Mesendoderm (in vitro differentiated cells): ENCODE measurements at places on chromosomes 1 and 21.

GRCh38 chr1:244271691-244272308 is 179.9 kb downstream of the ADSS2 start:
- no peak for DNase-seq

- no peak for DNase-seq
Observed at GRCh38 chr1:226589008-226589733, 40.6 kb downstream of the STUM start.

- DNase-seq, result peak; percentile 68
Observed at GRCh38 chr1:8018492-8019228, 7.4 kb downstream of the ERRFI1 start.

- peak; percentile 41 for DNase-seq
Observed at GRCh38 chr1:209823143-209824041, 4.4 kb upstream of the UTP25 start.

DNA sequence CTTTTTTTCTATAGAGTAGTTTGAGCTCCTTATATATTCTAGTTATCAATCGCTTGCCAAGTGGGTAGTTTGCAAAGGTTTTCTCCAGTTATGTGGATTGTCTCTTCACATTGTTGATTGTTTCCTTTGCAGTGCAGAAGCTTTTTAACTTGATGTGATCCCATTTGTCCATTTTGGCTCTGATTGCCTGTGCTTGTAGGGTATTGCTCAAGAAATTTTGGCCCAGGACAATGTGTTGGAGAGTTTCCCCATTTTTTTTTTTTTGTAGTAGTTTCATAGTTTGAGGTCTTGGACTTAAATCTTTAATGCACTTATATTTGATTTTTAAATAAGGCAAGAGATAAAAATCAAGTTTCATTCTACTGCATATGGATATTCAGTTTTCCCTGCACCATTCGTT is 774.8 kb upstream of the ADAMTS5 start:
- DNase-seq, result no peak

GRCh38 chr1:197481101-197481500 is 213.0 kb downstream of the CRB1 start:
- DNase-seq, result no peak

DNA sequence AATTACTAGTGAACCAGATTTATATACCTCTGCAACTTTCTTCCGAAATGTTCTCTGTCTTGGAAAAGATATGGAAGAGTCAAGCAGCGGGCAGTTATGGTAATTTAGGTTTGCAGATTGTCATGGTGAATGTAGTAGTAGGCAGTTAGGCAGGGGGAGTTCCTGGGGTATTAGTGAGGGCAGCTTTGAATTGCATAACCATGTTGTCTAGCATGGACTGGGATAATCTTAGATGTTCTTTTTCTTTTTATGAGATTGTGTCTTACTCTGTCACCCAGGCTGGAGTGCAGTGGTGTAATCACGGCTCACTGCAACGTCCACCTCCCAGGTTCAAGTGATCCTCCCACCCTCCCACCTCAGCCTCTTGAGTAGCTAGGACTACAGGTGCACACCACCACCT is 25.0 kb downstream of the MACF1 start:
- DNase-seq, result no peak

- no peak for DNase-seq
Observed at GRCh38 chr21:20373031-20373430, 625.2 kb upstream of the NCAM2 start.

- DNase-seq, result no peak
Observed at GRCh38 chr1:234731569-234732085, 121.6 kb upstream of the IRF2BP2 start.

- no peak for DNase-seq
Observed at GRCh38 chr1:40344597-40344996, 27.5 kb upstream of the COL9A2 start.

DNA sequence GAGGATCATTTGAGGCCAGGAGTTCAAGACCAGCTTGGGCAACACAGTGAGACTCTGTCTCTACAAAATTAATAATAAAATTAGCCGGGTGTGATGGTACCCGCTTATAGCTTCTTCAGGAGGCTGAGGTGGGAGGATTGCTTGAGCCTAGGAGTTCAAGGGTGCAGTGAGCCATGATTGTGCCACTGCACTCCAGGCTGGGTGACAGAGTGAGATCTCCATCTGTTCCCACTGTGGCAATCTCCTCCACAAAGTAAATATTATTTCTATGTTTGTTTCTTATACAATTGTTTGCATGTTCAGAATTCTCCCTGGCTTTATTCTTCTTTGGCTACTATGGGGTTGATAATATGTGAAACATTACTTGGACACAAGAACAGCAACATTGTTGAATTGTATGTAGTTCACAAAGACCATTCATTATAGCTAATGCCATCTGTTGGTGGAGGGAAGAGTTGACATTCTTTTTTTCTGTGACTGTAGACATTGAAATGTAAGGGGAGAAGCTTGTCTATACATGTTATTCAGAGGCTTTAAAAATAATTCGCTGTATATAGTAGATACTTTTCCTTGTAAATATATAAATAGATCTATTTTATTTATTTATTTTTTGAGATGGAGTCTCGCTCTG is 47.8 kb upstream of the SRSF10 start:
- no peak for DNase-seq

- DNase-seq, result peak; percentile 86
Observed at GRCh38 chr1:171654942-171655745, 2.7 kb upstream of the MYOC start.

DNA sequence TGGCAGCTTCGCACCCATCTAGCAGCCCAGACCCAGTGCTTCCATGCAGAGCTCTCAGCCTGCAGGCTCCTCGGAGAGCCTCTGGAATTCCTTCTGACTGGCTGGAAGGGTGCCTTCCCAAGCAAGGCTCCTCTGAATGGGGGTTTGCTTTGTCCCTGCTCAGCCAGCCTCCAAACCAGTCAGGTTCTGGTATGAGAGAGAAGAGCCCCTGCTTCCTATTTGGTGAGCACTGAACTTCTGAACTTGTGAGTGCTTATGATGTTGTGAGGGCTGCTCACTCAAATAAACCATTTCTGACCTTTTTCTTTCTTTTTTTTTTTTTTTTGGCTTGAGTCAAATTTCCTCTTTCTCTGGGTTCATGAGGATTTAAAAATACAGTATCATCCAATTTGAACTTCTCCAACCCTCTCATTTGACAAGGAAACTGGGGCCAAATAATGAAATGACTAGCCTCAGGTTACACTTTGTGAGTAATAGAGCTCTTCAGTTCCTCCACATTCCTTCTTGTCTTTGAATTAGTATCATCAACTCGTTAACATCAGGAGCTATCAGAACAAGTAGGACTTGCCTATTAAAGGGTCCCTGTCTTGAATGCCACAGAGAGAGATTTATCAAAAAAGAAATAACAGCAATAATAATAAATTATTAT is 39.6 kb downstream of the GFI1 start:
- peak; percentile 81 for DNase-seq

- DNase-seq, result no peak
Observed at GRCh38 chr1:203536980-203537455, 43.1 kb downstream of the OPTC start.

DNA sequence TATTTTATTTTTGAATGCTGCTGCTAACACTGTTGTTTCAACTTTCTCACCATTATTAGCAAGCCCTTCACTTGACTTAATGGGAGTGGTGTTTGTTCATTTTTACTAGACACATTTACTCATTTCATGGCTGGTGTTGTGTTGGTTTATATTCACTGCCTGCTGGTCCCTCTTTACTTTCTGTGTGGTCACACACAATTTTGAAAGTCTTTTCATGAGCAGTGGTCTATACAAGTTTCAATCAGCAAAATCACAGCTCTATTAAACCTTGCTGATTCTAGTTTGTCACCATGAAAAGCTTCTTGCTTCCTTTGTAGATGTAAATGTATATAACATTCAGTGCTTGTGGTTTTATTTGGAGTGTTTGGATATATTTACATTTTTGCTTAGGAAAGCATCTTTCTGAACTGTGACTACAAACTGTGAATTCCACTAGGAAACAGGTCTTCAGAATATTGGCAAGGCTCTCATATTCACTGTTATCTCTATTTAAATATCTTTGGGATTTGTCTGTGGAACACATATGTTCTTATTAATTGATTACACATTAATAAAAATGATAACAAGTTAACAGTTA is 22.8 kb downstream of the ATP6V1G3 start:
- DNase-seq, result no peak

GRCh38 chr1:100076319-100076718 is 56.4 kb downstream of the SASS6 start:
- DNase-seq, result no peak
